ENCODE measurements at places on chromosomes 16 and 17. TPM values are rescaled to one million over a fixed set of nuclear protein-coding genes. Genes with fewer than 3 reads are reported as not detected.

The NSRP1 gene
- 134 TPM for total RNA-seq

The C16orf89 gene
- total RNA-seq = not detected

The TP53TG3C gene
- total RNA-seq = not detected

The ABCA9 gene
- 8.6 TPM for total RNA-seq

The PLLP gene
- total RNA-seq = 133 TPM

The APOH gene
- 1.1 TPM for total RNA-seq

The KRTAP2-2 gene
- total RNA-seq = not detected

DNA sequence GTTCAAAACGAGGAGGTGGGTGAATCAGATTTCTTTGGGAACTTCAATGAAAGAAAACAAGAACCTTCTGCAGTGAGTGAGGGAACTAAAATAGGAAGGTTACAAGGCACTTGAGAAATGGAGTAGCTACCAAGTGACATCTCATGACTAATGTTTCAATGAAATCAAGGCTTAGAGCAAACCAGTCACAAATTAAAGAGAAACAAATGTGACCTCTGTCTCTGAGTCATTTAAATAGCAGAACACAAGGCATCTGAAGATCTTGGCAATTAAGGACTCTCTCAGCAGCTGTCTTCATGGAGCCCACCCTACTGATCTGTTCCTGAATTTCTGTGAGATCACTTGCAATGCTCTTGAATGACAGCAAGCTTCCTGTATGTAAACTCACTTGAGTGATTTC is 109.5 kb downstream of the CDH11 start:
- no peak for DNase-seq

GRCh38 chr17:74807925-74808324 is 31.8 kb upstream of the NAT9 start:
- DNase-seq = no peak

DNA sequence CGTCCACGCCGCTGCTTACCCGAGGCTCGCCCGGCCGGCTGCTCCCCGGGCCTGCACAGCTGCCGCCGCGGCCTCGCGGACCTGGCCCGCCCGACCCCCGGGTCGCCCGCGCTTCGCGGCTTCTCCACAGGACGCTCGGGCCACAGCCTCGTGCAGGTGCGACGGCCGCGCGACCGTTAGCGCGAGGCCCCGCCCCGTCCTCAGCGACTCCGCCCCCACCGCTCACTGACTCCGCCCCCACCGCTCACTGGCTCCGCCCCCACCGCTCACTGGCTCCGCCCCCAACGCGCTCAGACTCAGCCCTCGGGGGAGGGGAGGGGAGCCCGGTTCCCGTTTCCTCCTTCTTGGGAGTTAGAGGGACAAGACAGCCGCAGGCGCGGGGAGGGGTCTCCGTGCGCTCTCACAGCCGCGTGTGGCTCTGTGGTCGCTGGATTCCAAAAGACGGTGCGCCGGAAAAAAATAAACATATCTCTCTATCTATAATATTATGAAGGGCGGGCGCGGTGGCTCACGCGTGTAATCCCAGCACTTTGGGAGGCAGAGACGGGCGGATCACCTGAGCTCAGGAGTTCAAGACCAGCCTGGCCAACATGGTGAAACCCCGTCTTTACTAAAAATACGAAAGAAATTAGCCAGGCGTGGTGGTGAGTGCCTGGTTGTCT is at the start of gene MEIOB:
MEIOB (minus strand) TSS at position 191 of the 662 bp plus-strand sequence. CDS start 3,989 bp downstream, outside the sequence.
- DNase-seq = peak; percentile 59

DNA sequence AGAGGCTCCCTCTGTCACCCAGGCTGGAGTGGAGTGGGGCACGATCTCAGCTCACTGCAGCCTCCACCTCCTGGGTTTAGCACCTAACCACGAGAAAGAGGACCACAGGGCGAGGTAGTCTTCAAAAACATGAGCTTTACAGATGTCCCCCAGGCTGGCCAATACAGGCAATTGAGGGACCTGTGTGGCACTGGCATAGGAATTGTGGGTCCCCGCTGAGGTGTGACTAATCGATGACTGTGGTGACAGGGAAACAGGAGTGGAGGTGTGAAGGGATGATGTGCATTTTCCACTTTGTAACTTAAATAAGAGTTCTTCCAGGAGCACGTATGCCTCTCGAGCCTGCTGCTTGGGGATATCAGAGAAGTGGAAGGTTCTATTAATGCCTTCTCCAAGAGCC is 12.6 kb upstream of the ARHGAP17 start:
- DNase-seq = peak; percentile 26

GRCh38 chr16:54118846-54119245 is 167.7 kb downstream of the IRX3 start:
- DNase-seq = no peak

DNA sequence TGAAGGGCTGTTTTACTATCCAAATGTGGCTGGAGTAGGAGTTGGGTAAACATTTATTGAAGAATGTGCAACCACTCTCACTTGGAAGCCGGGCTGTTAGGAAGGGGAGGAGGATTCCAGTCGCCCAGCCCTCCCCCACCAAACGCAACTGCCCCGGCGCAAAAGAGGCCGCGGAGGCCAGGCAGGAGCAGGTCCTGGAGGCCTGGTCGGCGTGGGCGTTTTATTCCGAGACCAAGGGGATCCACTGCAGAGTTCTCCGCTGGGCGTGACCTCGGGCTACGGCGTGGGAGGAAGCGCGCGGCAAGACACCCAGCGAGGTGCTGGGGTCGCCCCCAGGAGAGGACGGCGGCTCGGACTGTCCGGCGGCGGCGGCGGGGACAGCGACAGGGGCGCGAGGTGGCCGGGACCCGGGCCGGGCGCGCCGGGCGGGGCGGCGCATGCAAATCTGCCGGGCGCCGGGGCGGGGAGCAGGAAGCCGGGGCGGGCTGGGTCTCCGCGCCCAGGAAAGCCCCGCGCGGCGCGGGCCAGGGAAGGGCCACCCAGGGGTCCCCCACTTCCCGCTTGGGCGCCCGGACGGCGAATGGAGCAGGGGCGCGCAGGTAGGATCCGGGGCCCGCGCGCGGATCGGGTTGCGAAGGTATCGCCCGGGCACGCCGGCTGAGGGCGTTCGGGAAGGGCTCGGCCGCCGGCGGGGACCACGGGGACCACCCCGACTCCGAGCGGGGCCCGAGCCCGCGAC is at the start of gene IL4R:
IL4R (plus strand) TSS at position 553 of the 739 bp plus-strand sequence. CDS start 26,230 bp downstream, outside the sequence.
- DNase-seq = peak; percentile 60

- DNase-seq = no peak
These were observed 13.5 kb downstream of the ACSF3 start for GRCh38 chr16:89107203-89107582.

GRCh38 chr16:61146429-61146828 is 889.8 kb downstream of the CDH8 start:
- DNase-seq = no peak

GRCh38 chr16:25487888-25488287 is 203.9 kb upstream of the HS3ST4 start:
- DNase-seq = no peak

- no peak for DNase-seq
These were observed 536.0 kb downstream of the CDH13 start for GRCh38 chr16:83162791-83163190.

- DNase-seq = no peak
These were observed 20.5 kb downstream of the CLEC16A start for GRCh38 chr16:10964891-10965326.

- no peak for DNase-seq
These were observed 4.3 kb upstream of the GIP start for GRCh38 chr17:48972749-48973097.

DNA sequence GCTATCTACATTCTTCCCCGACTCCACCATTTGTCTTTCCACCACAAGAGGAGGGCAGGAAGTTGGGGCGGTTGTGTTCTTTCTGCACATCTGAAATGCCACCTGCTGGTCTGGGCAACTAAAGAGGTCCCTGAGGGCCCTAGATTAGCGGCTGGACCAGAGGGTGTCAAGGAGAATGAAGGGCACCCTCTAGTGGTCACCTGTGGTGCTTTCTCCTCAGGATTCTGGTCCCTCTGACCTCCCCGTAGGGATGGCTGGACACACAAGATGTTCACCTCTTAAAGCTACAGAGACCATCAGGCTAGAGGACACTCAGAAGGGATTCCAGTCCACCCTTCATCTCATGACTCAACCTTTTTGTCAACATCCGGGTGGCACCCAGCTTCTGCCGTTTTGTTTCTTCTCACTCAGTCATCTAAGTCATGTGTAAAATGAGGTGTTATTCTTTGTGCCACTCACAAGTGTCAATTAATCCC is 2.9 kb upstream of the SCIMP start:
- DNase-seq = peak; percentile 71
